Stimulated activated CD8-positive, alpha-beta memory T cell treated with anti-CD3 and anti-CD28 coated beads, Interleukin-4, amount 100 ng/mL, for 4 hours (primary cell): ENCODE measurements at places on chromosomes 4 and X.

- no peak for DNase-seq
Observed at GRCh38 chr4:124333466-124333865, 379.1 kb downstream of the ANKRD50 start.

DNA sequence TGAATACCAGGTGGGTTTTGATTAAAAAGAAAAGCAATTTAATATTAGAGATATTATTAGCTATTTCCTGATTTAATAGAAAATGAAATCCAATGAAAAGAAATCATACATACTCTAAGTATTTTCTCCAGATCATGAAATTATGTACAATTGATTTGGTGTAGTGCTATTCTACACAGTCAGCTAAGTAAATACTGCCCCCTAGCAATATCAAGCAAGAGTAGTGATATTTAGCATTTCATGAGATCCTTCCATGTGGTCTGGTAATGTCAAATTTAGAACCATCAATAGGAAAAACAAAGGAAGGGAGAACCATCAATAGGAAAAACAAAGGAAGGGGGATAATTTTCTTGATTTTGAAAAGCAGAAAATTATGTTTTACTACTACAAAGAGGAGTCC lies 114.6 kb downstream of the TBCK start:
- DNase-seq, result no peak

GRCh38 chrX:40628506-40628905 lies 5.3 kb downstream of the MPC1L start:
- DNase-seq, result no peak

DNA sequence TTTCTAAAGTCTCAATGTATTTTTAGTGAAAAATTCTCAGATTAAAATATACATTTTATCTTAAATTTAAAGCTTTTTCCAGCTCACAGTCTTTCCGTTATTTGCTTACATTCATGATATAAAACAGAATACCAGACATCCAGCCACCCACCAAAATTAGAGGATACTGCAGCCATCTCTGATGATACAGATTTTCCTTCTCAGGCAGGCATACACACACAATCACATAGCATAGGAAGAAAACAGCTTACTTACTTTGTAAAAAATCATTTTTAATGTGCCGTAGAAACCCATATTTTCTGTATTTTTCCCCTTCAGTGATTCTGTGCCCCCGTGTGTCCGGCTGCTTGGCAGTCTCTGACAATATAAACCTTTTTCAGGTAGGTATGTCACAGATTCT lies 183.7 kb downstream of the FBXW7 start:
- DNase-seq, result no peak

DNA sequence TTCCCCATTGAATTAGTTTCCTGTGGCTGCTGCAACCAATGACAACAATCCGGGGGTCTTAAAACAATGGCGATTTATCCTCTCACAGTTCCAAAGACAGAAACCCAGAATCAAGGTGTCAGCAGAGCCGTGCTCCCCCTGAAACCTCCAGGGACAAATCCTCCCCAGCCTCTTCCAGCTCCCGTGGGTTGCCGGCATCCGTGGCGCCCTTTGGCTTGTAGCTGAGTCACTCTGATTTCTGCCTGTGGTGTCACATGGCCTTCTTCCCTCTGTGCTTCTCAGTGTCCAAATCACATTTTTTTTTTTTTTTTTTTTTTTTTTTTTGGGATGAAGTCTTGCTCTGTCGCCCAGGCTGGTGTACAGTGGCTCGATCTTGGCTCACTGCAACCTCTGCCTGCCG lies 64.5 kb upstream of the STX18 start:
- no peak for DNase-seq

DNA sequence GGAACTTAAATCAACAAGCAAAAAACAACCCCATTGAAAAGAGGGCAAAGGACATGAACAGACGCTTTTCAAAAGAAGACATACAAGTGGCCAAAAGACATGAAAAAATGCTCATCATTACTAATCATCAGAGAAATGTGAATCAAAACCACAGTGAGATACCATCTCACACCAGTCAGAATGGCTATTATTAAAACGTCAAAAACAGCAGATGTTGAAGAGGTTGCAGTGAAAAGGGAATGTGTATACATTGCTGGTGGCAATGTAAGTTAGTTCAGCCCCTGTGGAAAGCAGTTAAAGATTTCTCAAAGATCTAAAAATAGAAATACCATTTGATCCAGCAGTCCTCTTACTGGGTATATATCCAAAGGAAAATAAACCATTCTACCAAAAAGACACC lies 22.6 kb downstream of the RTL9 start:
- DNase-seq, result no peak

DNA sequence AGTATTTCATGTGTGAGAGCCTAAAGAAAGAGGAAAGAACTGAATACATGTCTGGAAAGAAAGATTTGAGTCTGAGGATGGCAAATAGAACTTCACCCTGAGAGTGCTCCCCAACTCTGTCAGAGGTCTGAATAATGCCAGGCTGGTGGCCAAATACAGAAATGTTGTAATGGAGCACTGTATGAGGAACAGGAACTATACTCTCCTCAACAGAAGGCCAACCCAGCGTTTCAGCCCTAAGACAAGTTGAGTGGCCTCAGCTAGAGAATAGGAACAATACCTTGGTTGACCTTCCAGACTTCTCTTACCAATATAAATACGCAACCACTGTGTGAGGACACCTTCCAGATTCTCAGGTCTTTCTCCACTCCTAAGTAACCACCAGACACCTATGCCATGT lies 94.5 kb upstream of the STIM2 start:
- DNase-seq, result no peak

GRCh38 chr4:10134141-10134540 lies 17.5 kb upstream of the WDR1 start:
- no peak for DNase-seq

GRCh38 chr4:8312976-8313375 lies 43.4 kb downstream of the HTRA3 start:
- DNase-seq, result no peak

DNA sequence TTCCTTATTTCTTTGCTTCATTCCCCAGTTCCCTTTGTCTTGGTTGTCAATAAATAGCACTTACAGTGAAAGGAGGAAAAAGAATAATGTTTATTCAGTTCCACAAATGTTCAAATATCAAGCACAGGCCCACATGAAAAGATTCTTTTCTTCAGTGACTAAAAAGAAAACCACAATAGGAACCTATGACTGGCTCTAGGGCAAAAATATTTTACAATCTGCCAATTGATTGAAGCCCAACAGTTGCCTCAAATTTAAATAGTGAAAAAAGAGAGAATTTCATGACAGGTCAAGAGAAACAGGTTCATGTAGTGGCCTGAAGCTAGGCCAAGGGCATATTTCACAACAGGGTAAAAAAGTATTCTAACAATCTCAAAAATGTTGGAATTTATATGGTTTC lies 553.8 kb downstream of the CENPC start:
- DNase-seq, result no peak

DNA sequence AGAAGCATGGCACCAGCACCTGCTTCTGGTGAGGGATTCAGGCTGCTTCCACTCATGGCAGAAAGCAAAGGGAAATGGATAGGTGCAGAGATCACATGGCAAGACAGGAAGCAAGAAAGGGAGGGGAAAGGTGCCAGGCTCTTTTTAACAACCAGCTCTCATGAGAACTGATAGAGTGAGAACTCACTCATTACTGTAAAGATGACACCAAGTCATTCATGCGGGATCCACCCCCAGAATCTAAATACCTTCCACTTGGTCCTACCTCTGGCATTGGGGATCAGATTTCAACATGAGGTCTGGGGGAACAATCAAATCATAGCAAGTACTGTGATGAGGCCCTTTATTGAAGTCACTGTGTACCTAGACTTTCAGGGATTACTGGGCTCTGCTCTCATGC lies 72.0 kb upstream of the PRDM5 start:
- no peak for DNase-seq

DNA sequence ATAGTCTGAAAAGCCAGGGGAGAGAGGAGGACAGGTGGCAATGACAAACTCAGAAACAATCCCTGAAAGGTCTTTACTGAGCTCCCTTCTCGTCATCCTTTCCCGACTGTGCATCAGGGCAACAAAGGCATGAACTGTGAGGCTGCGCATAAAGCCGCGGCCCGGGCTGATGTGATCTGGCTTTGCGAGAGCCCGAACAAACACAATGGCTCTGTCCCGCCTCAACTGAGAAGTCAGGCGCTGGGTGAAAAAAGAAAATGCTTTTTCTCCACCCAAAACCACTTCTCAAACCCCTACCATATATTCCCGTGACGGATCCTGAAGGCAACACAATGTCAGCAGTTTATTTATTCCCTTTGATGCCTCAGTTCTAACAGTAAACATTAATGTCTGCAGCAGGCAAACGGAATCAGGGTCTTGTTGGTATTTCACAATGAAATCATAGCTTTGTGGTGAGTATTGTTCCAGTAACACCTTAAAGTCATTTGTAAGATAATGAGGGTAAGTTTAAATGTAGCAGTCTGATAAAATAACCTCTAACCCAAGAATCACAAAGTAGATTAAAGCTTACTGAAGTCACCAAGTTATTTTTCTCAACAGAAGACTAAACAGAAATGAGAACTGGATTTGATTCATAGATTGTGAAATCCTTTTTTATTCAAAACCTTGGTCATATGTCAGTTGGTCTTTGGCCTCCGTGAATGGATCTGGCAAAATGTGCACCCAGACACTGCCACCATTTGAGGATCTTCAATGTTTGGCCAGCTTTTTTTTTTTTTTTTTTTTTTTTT lies 67.4 kb downstream of the APBB2 start:
- DNase-seq, result no peak

DNA sequence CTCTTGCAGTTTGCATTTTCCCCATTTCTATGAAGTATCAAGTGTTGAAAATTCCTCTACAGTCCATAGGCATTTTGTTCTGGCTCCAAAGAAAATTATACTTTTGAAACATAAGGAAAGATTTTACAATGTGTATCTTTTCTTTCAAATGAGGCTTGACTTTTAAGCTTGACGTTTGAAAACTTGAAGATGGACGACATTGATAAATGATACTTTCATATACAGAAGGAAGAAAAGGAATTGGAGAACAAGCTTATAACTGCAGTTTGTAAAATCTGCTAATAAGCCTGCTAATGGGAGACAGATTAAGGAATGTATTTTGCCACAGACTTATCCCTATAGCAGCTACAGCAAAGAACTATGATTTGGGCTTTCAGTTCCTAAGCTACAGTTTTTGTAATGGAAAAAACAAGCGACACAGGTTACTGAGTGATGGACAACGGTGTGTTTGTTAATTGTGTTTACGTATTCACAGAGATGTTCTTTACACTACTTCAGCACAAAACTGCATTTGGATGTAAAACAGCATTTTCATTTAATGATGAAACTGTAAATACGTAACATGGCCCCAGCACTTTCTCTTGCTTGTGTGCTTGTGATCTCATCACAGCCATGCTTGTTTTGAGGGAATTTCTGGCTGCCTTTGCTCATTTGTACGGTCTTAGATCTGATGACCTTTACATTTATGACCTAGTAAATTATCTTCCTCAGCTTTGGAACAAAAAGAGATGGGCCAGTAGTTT lies 83.2 kb upstream of the FAT1 start:
- no peak for DNase-seq

DNA sequence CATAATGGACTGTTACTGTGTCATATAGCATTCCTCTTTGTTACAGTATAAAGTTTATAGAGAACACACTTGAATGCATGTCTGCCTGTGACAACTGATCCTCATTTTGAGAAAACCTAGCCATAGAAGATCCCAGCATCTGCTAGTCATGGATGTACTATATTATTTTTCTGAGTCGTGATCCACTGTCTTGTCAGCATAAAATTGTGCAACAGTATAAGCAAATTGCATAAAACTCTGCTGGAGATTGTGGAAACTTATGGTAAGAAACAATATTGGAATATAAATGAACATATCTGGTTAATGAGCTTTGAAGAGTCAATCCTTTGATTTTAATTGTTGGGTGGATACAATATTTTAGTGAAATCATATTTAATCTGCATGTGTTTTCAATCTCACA lies 3.6 kb downstream of the NEIL3 start:
- DNase-seq, result no peak

DNA sequence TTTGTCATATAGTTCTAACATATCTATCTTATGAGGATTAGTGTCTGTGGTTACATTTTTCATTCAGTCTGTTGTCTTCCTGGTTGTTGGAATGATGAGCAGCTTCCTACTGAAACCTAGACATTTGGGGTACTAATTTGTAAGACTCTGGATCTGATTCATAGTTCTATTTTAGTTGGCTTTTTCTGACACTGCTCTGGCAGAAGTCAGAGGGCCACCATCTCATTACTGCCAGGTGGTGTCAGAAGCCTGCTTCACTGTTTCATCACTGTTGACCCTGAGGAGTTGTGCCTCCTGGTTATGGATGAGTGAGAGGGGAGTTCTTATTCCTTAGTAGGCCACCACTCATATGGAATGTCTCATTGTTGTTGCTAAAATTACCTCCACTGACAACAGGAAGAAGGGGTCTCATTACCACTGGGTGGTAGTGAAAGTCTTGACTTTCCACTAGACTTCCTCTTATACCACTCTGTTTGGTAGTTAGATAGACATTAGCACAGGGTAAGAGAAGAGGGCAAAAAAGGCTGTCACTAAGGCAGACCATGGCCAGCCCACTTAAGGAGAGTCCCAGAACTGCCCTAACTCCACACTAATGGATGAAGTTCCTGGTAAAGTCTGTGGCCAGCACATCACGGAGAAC lies 395.2 kb downstream of the SPOCK3 start:
- no peak for DNase-seq

DNA sequence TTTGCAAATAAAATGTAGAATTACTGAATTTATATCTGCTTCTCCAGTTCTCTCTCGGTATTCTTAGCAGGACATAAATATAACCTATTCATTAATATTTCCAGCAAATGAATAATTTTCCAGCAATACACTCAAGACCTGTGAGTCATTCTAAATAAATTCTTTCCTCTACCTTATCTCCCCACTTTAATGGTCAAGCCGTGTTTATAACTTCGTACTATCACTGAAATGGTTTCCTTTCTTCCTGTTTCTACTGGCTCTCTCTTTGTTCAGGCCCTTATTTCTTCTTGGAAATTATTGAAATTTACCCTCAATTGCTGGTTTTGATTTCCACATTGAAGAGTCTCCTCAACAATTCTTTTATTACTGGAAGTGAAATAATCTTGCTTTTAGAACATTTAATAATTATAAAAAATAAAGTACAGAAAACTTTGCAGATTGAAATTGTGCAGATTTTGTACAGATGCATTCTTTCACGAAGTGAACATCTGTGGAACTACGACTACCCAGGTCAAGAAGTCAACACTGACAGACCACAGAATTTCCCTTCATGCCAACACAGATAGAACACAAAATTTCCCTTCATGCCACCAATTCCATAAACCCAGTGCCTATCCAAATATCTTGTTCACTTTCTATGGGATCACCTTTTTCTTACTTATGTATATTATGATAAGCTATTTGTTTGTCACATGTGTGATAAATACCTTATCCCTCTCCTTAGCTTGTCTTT lies 205.7 kb downstream of the FAT4 start:
- DNase-seq, result no peak

DNA sequence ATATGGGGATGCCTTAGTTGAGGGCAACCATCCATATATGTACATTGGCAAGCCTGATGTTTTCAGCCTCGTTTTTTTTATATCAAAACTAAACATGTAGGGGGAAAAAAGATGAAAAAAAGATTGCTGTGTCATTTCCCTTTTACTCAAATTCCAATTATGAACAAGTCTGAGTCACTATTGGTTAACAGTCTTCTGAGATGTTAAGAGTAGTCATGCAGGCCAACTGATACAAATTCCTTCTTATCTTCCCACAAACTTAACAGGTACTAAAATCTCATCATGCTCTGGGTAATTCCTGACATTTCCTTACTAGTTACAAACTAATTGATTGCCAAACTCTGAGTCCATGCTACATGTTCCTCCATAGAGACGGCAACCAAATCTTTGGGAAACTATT lies 222.1 kb downstream of the FRMPD4 start:
- no peak for DNase-seq

- DNase-seq, result no peak
Observed at GRCh38 chrX:18119856-18120255, 100.8 kb downstream of the BEND2 start.
